ENCODE measurements at places on chromosomes 5 and 9. TPM values are rescaled to one million over a fixed set of nuclear protein-coding genes. Genes with fewer than 3 reads are reported as not detected.

PNPLA7 gene
- polyA plus RNA-seq, result 14.1 TPM

SPTAN1 gene
- polyA plus RNA-seq, result 49.0 TPM

TLR4 gene
- 3.1 TPM for polyA plus RNA-seq

CAMK2A gene
- polyA plus RNA-seq, result 0.06 TPM

GRAMD2B gene
- polyA plus RNA-seq, result 6.5 TPM

PCDH12 gene
- polyA plus RNA-seq, result 0.37 TPM

THBS4 gene
- polyA plus RNA-seq, result 9.8 TPM

PCDHA3 gene
- 0.08 TPM for polyA plus RNA-seq

DNAJA1 gene
- 75.3 TPM for polyA plus RNA-seq

AQP7 gene
- 5.3 TPM for polyA plus RNA-seq

TLX3 gene
- polyA plus RNA-seq, result not detected

FLT4 gene
- polyA plus RNA-seq, result 1.8 TPM

Measured in stomach (tissue), 19 donors.